ENCODE measurements at places on chromosomes 3 and 15. TPM values are rescaled to one million over a fixed set of nuclear protein-coding genes. Genes with fewer than 3 reads are reported as not detected.

The SEC22A gene
- total RNA-seq: 57.2 TPM

The OR5K2 gene
- total RNA-seq: not detected

The GP5 gene
- under 0.01 TPM for total RNA-seq

The SLC22A13 gene
- not detected for total RNA-seq

The STARD9 gene
- 1.2 TPM for total RNA-seq

The IL5RA gene
- total RNA-seq: not detected

The FRMD4B gene
- total RNA-seq: 0.29 TPM

The DNAJB8 gene
- not detected for total RNA-seq

The MLF1 gene
- total RNA-seq: 17.2 TPM

The TRH gene
- 0.18 TPM for total RNA-seq

The KBTBD13 gene
- total RNA-seq: not detected
